Left kidney (tissue), 8 donors: ENCODE measurements at places on chromosomes 1 and 21.

DNA sequence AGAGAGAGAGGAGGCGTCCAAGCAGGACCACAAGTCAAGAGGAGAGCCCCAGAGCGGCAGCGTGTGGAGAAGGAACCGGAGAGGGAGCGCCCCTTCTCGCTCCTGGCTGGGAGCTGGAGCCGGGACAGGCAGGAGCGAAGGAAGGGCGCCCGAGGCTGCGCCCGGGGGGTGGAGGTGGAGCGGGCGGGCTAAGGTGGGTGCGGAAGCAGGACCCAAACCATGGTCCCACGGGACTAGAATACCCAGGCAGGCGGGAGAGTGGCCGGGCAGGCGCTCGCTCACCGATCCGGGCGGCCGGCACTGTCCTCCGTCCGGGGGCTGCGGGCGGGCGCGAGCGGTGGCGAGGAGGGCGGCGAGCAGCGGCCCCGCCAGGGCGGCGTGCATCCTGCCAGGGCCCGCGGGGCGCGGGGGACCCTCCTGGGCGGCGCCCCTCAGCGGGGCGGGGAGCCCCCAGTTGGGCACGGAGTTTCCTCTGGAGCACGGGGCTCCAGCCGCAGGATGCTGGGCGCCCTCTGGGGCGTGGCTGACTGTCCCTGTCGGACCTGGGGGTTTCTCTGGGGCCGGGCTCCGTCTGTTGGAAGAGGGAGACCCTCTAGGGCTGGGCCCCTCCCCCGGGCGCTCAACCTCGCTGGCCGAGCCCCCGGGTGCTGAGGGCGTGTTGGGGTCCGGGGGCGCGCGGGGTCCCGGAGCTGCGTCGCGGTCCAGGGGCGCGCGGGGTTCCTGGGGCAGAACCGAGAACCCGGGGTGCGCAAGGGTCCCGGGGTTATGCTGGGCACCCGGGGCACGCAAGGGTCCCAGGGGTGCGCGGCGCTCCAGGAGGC is 569 bp downstream of the TRABD2B start:
- no peak for DNase-seq

GRCh38 chr21:34980423-34981115 is 68.5 kb downstream of the RUNX1 start:
- no peak for DNase-seq

DNA sequence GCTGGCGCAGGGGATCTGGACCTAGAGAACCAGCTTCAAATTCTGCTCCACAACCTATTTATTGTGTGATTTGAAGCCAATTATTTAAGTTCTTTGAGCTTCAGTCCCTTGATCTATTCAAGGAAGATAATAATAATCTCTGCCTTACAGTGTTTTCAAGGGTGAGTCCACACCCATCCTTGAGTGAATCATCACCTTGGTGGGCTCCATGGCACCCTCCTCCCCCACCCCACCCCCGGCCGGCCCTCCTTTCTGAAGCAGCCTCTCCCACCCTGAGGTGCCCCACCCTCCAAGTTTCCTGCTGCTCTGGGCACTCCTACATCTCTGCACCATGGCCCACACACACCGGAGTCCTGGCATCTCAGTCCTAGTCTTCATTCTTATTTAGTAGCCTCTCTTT is 38.3 kb downstream of the TCP10L start:
- no peak for DNase-seq

- DNase-seq: no peak
Observed at GRCh38 chr1:36570478-36571060, 87.9 kb upstream of the CSF3R start.

DNA sequence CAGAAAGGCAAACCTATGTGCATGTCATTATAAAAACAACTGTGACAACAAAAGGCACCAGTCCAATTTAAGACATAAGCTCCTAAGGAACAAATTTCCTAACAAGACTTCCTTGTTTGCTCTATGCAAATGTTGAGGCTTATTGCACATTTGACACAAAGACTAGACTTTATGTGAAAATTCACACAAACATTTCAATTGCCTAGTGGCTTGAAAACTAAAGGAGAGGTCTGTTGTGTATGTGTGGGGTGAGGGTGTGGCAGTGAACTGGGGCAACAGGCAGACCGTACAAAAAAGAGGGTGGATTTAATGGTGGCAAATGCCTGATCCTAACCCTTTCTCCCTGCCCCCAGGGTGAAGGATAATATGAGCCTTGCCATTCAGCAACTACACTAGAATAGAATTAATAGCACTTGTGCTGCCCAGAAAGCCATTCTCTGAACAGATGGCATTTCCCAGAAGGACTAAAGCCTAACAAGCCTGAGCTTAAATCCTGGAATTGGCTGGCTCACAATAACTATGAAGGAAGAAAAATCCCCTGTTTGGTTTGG is 73.9 kb downstream of the GLUL start:
- DNase-seq: no peak

DNA sequence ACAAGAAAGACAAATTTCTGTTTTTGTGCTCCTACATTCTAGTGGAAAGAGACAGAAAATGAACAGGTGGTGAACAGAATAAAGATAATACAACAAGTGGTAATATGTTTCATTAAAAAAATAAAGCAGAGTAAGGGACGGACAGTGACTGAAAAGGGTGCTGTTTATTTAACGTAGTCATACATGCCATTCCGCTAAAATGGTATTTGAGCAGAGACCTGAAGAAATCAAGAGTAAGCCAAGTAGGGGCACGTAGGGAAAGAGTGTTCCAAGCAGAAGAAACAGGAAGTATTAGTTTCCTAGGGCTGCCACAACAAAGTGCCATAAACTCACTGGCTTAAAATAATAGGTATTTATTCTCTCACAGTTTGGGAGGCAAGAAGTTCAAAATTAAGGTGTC is 65.6 kb upstream of the KCTD3 start:
- no peak for DNase-seq

GRCh38 chr1:109759513-109760334 is 4.0 kb downstream of the EPS8L3 start:
- DNase-seq: no peak
